ENCODE measurements at places on chromosomes 2 and 18.

GRCh38 chr2:28094739-28095138, 204.2 kb downstream of the BABAM2 start:
- no peak for DNase-seq

DNA sequence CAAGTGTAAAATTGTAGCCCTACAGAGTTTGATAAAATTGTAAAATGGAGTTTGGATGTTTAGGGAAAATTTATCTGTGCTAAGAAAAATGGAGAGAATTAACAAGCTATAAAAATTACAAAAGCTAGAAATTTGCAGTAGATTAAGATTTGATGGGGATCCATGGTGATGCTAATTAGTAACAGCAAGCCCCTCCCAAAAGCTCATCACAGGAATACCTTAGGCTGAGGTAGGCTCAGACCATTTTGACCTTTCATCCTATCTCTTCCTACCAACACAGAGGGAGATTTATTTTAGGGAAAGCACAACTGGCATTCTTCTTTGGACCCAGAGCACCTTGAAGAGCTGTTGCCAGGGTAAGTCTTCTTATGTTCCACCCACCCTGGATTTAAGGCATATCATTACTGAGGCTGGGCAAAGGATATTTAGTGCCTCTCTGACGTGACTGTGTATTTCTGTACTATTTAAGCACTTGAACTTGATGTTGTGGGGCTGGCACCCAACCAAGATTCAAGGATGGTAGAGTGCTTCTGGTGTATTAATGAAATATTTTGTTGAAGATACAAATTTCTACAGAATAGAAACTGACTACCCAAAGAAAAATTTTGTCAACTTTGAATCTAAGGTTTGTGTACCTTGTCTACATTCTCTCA, 70.8 kb upstream of the SLC39A10 start:
- DNase-seq, result no peak

DNA sequence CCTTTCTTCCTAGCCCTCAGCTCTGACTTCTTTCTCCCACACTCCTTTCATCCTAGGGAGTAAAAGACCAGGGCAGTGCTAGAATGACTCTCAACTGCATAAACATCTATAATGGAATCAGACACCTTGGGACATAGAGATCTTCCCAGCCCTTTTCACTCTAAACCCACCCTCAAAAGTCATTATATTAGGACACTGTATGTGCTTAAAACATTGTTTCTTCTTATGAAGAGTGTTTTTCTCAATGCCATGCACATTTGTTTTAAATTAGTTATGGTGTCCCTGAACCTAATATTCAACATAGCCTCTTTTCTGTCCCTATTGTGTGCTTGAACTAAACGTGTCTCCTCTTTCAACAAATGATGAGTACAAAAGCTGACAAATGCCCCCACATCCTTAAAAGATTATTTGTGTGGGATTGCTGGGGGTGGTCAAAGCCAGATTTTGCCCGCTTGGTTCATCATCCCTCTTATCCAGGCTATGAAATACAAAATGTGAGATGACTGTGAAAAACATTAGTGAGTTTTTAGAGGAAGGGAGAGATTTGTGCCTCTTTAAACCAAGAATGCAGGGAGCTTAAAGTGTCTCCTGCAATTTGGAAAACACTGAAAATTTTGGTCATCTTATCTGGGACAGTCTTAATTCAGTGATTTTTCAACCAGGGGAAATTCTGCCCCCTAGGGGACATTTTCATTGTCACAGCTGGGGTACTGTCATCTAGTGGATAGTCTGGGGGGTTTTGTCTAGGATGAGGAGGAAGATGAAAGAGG, 29.0 kb downstream of the SERPINB5 start:
- DNase-seq, result no peak

DNA sequence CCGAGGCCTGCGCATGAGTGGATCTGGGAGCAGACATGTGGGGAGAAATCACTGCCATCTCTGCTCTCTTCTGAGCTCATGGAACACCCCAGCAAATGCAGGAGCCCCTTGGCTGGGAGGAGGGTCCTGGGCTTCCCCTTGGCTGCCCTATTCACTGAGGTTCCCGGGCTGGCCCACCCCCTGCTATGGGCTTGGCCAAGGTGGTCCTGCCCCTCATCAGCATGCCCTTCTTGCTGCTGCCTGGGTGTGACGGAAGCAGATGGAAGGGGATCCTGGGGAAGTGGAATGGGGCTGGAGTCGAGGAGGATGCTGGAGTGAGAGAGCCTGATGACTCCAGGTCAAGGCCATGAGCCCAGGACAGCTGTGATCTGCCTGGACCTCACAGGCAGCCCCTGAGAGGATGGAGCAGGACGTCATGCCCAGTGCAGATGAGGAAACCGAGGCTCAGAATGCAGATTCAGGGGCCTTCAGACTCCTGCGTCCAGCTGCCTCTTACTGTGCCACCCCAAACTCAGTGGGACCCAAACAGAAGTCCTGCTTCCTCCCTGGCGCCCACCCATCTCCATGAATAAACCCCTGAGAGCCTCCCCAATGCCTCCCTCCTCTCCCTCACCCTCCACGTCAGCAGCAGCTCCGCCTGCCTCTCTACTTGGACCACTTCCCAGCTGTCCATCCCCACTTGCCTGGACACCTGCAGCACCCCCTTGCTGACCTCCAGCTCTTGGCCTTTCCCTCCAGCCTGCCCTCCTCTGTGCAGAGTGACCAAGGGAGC, 4.0 kb downstream of the SNED1 start:
- no peak for DNase-seq

DNA sequence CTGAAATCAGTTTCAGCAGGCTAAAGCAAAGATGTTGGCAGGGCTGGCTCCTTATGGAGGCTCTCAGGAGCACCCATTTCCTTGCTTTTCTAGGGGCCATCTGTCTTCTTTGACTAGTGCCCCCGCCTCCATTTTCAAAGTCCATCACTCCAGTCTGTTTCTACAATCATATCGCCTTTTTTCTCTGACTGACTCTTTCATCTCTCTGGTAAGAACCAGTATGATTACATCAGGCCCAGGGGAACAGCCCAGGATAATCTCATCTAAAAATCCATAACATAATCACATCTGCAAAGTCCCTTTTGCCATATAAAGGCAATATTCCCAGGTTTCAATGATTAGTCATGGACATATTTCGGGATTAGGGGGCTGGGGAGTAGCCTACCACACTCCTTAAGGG, 57.0 kb downstream of the CUL3 start:
- DNase-seq, result no peak

DNA sequence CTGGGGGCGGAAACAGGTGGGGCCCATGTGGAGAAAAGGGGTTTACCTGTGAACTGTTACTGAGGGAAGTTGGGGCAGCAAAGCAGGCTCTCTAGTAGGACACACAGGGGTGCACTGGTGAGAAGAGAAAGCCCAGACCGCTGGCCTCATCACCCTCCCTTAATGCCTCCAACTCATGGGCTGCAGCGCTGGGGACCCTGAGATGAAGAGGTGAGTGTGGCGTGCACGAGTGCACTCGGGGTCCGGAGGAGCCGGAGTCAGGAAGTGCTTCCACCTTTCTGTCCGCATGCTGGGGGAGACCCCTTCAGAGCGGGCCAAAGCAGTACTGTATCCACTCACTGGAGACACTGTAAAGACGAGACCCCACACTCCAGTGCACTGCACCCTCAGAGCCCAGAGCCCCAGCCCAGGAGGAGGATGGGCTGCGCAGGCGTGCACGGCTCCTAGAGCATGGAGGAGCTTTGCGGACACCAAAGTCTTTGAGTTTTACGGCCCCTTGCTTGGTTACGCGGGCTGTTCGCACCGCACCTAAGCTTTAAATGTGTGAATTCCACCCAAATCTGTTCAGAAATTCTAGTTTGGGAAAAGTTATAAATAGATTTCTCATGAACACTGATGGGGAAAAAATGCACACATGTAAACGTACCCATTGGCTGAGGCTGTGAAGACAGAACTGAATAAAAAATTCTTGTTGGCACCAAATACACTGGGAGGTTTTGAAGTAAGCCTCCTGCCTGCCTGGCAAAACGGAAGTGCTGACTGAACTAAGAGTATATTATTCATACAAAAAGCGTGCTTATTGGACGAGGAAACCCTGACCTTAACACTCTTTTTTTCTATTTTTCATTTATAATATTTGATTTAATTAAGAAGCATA, 45.4 kb upstream of the PPP4R1 start:
- DNase-seq, result no peak

- peak; percentile 52 for DNase-seq
These were observed 66.2 kb downstream of the HS1BP3 start for GRCh38 chr2:20584399-20585358.

DNA sequence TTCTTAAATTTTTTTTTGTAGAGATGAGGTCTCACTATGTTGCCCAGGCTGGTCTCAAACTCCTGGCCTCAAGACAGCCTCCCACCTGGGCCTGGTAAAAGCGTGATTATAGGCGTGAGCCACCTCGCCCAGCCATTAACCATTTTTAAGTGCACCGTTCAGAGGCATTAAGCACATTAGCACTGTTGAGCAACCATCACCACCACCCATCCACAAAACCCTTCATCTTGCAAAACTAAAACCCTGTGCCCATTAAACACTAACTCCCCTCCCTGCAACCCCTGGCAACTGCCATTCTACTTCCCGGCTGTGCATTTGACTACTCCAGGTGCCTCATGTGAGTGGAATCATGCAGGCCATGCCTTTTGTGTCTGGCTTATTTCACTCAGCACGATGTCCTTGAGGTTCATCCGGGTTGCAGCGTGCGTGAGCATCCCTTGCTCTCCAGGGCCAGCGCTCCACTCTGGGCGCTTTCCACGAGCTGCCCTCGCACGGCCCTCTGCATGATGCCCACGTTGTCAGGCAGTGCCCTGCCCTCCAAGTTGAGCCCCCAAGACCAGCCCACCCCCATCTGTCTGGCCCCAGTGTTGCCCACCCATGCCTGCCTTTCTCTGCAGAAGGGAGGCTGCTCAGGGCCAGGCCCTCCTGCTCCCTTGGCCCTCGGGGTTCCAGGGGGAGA, 63.0 kb upstream of the GLI2 start:
- no peak for DNase-seq
